ENCODE measurements at places on chromosomes 7 and 10. TPM values are rescaled to one million over a fixed set of nuclear protein-coding genes. Genes with fewer than 3 reads are reported as not detected.

DNA sequence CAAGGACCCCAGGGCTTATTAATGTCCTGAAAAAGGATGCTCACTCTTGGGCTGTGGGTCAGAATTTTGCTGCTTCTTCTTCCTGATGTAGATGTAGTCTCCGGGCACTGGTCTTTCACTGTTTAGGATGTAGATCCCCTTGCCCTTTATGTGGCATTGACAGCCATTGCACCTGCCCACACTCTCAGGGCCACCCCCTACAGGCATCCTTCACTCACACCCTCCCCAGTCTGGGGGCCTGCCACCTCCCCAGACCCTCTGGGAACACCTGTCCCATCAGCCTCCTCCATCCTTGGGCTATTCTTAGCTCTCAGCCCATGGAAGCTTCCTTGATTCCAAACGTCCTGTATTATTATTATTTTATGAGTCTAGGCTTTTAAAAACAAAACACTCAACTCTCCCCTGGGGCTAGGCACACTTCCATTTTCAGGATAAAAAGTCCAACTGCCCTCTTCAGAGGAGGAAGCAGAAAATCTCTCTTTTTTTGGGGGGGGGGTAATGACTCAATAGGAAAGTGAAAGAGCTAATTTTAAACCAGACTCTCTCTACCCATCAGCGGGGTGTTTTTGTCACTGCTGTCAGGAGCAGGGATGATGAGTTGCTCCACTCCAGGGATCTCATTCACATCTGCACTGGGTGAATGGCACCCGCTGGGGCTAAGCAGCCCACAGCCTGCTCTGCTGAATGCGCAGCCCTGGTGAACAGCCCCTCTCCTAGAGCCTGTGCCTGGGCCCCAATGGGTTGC is 11.5 kb upstream of the KLRG2 start:
- DNase-seq = peak; percentile 51

DNA sequence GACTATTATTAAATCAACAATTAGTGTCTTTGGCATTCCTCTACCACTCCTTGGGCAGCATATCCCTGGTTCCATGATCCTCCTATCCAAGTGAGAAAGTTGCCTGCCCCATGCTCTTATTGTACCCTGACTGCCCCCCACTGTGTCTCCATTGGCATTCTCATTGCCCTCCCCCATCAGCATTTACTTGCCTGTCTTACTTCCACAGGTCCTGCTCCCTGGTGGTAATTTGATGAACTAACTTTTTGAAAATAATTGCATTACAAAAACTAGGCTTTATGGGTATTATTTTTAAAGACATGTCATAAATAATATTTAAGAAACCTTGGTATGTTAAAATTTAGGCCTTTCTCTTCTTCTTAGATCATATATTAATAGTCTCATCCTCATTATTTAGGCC is 346.4 kb downstream of the PCLO start:
- no peak for DNase-seq

DNA sequence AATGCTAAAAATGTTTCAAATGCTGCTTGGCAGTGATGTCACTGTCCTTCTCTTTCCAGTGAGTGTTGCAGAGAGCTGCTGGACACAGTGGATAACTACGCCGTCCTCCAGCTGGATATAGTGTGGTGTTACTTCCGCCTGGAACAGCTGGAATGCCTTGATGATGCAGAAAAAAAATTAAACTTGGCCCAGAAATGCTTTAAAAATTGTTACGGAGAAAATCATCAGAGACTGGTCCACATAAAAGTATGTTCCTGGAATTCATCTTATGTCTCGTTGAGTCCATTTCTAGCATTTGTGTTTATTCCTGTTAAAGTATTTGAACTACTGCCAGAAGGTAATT is 25.2 kb downstream of the NUB1 start:
- no peak for DNase-seq

DNA sequence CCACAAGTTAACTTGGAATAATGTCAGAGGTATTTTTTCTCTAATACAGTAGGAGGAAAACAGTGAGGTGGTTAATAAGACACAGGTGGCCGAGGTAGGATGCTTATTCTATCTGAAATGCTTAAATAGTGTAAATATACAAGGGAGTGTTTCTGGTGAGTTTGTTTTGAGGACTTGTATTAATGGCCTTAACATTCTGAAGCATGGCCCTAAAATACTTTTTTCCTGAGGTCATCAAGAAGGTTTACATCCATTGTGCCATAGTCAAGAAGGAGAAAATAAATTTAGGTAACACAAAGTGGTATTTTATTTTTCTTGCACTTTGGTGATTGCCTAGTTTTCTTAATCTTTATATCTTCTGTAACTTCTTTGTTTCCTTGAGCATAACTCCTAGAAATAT is 18.8 kb downstream of the GNAI1 start:
- DNase-seq = no peak

DNA sequence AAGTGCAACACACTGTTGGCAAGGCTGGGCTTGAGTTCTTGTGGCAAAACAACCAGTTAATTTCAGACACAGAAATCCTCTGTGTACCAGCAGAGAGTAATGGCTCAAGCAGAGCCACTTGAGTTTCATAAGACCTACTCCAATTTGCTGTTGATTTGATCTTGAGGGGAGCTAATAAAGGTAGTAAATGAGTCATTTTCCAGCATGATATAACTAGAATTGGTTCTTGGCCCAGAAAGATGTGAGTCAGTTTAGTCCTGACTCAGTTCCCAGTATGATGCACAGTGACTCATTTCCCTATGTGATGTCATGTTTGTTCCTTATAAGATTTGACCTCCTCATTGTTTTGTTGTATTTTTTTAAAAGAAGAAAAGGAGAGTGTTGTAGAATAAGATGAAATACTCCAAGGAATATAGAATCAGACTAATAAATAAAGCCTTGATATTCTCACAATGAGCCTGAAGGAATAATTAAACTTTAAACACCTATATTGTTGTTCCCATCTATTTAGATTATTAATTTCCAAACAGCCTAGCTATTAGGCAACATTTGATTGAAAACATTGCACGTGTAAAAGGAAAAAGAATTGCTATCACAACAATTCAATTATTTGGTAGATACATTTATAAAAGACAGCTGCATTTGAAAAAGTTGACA is 186.2 kb downstream of the REEP3 start:
- DNase-seq = peak; percentile 39

- peak; percentile 22 for DNase-seq
Measured at GRCh38 chr7:50302486-50303334, 1.8 kb upstream of the IKZF1 start.

DNA sequence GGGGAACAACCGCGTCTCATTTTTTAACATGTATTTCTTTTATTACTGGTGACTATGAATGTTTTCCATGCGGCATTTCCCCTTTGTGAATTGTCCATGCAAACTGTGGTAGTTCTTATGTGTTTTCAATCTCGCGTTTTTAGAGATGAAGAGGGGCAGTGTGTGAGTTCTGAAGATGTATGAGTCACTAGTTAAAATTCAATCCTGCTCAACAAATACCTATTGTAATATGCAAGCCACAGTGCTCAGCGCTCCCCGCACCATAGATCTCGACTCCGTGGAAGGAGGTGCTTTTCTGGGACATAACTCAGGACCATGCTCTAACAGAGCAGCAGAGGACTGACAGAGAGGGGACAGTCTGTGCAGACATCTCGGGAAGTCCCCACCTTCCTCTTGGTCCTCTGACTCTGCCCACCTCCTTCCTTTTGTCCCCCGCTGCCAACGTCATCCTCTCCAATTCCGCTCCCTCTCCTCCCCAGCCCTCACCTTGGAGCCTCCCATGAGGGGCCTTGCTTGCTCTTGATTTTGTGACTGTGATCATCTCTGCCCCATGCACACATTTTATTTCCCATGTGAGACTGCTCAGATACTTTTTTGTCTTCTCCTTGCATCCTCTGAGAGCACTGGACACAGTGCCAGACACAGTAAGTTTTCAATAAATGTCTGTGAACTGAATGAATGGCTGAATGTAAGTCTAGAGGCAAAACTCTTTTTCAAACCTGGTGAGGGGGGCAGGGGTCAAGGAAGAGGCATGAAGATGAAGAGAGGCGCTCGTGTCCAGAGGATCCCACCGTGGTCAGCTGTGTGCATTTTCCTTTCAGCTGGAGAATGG is 42.7 kb upstream of the PLEKHA1 start:
- no peak for DNase-seq

DNA sequence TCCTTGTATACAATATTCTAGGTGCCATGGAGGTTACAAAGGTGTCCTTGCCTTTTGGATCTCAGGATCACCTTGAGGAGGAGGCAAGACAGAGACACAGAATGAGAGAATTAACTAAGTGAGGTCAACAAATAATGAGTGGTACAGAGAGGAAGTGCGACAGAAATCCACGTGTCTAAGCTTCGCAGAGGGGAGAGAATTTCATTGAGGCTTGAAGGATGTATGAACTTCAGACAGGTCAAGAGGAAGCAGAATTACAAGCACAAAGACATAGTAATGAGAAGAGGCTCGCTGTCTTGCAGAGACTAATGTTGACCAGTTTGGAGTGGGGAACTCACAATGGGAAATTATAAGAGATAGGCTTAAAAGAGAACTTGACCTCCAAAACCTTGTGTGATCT is 308.7 kb downstream of the FRMD4A start:
- no peak for DNase-seq

DNA sequence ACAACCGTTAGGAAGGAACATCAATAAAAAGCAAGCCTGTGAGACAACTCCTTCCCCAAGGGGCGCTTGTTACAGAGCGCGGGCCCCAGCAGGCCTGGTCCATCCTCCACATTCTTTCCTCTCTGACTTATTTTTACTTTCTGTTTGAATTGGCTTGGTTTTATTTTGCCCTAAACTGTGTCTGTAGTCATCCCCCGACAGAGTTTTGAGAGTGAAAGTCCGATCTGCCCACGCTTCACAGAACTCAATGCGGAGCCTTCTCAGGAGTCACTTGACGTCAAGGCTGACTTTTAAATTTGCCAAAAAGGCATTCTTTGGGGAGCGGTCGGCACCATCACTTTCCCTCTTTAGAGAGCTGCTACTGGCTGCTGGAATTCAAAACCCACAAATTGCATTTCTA is 150.1 kb upstream of the KLF6 start:
- peak; percentile 89 for DNase-seq

DNA sequence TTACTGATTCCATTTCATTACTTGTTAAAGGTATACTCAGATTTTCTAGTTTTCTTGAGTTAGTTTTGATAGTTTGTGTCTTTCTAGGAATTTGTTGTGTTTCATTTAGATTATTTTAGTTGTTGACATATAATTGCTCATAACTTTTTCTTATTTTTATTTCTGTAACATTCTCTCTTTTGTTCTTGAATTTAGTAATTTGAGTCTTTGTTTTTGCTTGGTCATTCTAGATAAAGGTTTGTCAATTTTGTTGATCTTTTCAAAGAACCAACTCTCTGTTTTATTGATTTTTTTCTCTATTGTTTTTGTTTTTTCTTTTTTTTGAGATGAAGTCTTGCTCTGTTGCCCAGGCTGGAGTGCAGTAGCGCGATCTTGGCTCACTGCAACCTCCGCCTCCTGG is 7.2 kb downstream of the EXOC6 start:
- DNase-seq = no peak

DNA sequence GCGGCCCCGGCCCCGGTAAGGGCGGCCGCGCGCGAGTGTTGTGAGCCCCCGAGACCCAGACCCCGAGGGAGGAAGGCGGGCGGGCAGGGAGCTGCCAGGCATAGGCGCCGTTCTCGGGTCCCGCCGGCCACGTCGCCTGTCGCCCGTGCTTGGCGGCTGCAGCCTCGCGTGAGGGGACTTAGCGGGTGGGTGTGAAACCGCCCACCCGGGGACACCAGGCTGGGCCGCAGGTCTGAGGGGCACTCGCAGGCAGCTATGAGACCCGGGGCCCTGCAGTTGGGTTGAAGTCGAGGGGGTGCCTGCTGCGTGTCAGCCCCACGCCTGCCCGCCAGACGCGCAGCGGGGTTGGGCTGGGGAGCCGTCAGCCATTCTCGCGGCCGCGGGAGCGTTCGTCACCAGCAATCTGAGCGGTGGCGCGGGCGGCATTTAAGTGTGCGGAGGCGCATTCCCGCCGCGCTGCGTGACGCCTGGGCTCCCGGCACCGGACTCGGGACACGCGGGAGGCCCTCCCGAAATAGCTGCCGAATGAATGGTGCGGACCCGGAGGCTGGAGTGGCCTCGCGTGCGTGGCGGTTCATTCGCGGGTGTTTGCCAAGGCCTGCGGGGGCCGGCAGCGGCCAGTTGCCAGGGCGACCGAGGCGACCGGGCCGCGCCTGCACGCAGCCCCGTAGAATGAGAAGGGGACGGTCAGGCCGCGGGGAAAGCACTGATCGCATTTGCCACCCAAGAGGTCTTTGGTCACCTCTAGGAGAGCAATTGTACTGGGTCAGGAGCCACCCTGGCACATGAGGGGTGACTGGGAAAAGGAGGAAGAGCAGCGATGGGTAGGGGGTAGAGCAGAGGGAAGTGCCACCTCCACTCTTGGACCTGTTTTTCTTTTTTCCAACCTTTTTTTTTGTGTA is 750 bp downstream of the ZNF398 start:
- peak; percentile 78 for DNase-seq

DNA sequence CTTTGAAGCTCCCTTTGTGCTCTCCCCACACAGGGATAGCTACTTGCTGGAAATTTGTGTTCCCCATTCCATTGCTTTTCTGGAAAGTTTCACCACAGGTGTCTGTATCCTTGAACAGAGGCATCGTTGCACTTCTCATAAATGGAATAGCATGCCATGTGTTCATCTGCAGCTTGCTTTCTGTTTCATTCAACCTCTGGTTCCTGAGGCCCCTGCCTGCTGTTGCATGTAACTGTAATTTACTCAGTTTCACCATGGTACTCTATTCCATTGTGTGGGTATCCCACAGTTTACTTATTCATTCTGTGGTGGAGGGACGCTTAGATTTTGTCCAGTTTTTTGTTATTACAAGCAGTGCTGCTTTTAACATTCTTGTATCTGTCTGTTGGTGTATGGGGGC is 32.0 kb downstream of the EEPD1 start:
- no peak for DNase-seq

DNA sequence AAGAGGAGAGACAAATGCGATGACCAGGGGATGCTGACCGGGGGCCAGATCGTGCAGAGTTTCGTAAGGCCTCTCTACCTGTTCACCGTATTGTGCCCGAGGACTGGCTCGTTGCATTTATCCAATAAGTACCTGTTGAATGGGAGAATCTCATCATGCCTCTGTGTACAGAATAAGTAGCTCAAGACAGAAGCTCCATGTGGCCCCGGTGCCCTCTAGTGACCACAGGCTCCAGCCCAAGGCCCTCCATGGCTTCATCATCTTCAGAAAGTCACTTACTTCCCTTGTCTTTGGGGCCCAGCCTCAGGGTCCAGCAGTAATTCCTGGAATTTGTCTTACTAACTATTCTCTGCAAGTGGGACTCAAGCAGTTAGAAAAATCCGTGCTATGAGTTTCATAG is 151.0 kb downstream of the CHN2 start:
- DNase-seq = peak; percentile 50

- no peak for DNase-seq
Measured at GRCh38 chr7:70935854-70936253, 196.1 kb upstream of the GALNT17 start.

The PPRC1 gene
- total RNA-seq = 61.3 TPM

The CYP3A4 gene
- not detected for total RNA-seq

The TAC1 gene
- total RNA-seq = 0.54 TPM

The NPY gene
- not detected for total RNA-seq

The GPR15LG gene
- total RNA-seq = not detected

The SLC26A5 gene
- total RNA-seq = not detected

The TFPI2 gene
- not detected for total RNA-seq

The ZCWPW1 gene
- 3.4 TPM for total RNA-seq

The SKIDA1 gene
- 0.54 TPM for total RNA-seq

The CNTNAP2 gene
- total RNA-seq = not detected

The TMEM130 gene
- not detected for total RNA-seq

The TRPV6 gene
- total RNA-seq = not detected

Measured in activated CD4-positive, alpha-beta T cell treated with anti-CD3 and anti-CD28 coated beads for 36 hours (primary cell).